Stimulated activated CD8-positive, alpha-beta memory T cell treated with anti-CD3 and anti-CD28 coated beads, Interleukin-4, amount 100 ng/mL, for 4 hours (primary cell): ENCODE measurements at places on chromosomes 13 and 19.

DNA sequence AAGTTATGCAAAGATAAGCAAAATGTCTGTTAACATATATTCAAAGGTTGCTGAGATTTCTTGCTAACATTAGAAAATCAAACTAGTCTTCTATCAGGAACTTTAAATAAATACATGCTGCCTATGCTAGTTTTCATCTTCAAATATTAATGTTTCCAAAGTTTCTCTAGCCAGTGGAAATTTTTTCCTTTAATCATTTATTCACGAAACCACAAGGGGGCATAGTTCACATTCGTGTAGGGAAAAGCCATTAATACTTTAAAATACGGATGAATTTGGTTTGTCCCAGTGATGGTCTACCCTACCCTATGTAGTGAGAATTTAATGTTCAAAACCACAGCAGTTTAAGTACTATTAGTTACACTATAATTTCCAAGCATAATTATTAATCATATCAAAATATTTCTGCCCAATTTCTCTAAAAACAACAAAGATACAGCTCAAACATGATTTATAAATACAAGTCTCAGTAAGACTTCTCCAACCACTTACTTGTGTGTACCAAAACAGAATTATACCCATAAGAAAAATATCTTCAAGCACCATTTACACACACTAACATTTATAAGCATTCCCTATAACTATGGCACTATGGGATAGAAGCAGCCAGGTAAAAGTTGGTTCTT is 16.2 kb downstream of the NUFIP1 start:
- no peak for DNase-seq

- no peak for DNase-seq
Observed at GRCh38 chr13:37617173-37617572, 18.6 kb upstream of the POSTN start.

GRCh38 chr19:3684054-3684816 is 16.0 kb downstream of the PIP5K1C start:
- DNase-seq, result no peak

GRCh38 chr13:33194820-33195692 is 90.5 kb downstream of the STARD13 start:
- no peak for DNase-seq

GRCh38 chr13:106472621-106473020 is 62.8 kb downstream of the EFNB2 start:
- no peak for DNase-seq

DNA sequence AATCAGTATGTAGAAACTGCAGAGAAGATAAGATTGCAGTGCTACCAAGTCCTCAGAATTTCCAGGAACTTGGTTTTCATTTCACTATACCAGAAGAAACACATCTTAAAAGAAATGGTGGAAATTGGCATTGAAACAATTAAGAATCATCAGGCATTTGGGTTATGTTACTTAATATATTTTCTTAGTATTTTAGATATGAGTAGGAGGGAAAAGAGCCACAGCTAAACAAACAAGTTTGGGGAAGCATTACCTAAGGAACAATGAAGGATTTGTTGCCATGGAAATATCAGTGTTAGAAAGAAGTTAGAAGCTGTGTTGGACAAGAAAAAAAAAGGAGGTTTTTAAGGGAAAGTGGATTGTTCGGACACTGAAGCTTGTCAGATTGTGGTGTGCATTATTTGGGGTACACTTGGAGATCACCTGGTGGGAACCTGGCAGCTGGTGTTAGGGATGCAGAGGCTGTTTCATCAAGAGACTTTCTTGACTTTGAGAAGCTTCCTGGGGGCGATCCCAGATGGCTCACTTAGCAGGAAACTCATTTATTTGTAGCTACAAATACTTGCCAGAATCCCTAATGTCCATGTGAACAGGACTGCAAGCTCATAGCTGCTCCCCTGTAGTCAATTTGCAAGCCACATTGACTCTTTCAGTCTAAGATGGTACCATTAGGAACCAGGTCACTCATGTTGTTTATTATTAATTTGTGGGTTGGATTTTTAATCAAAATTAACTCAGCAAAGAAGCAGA is 246.7 kb downstream of the RFC3 start:
- no peak for DNase-seq

DNA sequence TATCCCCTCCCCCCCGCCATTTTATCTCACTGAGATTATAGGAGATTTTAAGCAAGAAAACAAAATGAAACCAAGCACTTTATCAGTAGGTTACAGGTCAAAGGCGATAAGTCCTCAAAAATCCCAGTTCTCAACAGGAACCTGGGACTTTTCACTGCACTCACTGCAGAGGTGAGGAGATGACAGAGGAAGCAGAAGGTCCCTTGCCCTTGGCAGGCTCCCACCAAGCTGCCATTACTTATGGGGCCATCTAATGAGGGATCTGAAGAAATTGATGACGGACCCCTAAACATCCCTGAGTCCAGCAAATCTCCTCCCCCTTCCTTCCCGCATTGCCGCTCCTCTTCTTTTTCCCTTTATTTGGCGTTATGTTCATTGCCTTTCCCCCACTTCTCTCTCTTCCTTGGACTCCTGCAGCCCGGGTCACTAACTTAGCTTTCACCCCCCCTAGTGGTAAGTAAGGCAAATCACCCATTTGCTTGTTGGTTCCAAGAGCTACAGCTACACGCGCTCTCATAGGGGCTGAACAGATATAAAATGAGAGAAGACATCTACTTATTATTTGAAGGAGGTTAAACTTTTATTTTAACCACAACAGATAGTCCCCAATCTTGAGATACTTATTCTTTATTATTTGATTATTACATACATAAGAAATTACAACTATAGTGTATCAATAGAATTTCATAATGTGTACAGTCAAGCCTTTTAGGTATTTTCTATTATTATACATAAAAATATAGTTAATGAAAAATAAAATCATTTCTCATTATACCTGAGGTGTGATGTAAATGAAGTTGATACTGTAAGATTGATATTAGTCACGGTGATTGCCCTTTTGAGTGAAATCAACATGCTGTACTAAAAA is 52.0 kb upstream of the ARGLU1 start:
- DNase-seq, result no peak

GRCh38 chr19:55206664-55207500 is 2.4 kb downstream of the PTPRH start:
- no peak for DNase-seq

- peak; percentile 36 for DNase-seq
Observed at GRCh38 chr19:1747285-1748114, 5.8 kb upstream of the ONECUT3 start.

DNA sequence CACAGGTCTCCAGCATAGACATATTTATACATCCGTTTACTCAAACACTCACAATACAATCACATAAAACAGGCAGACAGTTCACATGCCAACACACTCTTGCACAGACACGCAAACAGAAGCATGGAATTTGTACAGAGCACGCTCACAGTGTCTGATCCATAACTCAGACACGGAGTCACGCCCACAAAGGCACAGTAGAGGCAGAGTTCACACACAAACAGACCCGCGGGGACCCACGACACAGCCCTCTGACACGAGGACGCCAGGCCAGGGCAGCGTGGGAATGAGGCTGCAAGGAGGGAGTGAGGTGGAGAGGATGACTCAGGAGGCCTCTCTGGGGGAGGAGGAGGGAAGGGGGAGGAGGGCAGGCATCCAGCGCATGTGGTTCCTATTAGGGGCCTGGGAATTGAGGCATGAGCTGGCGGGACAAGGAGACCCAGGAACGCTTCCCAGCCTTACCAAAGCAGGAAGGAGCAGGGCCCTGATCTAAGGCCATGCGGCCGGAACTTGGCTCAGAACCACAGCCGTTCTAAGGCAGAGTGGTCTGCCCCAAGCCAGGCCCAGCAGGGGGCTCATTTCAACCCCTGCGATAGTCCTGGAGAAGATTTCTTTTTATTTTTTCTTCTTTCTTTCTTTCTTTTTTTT is 9.1 kb upstream of the OLFM2 start:
- no peak for DNase-seq

DNA sequence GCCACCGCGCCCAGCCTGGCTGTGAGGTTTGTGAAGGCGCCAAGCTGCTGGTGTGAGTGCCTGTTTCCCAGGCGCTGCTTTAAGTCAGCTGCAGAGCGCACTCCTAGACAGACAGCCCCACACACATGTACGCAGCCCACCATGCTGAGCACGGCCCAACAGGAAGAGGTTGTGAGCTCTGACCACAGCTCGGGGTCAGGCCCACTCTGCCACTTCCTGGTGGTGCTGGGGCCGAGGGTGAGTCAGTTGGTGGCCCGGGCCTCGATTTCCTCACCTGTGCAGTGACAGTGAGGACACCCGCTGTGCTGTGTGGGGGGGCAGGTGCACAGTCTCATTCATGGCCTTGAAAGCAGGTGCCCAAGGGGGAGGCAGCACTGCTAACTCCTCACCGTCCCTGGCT is 106.7 kb downstream of the KDM4B start:
- no peak for DNase-seq

DNA sequence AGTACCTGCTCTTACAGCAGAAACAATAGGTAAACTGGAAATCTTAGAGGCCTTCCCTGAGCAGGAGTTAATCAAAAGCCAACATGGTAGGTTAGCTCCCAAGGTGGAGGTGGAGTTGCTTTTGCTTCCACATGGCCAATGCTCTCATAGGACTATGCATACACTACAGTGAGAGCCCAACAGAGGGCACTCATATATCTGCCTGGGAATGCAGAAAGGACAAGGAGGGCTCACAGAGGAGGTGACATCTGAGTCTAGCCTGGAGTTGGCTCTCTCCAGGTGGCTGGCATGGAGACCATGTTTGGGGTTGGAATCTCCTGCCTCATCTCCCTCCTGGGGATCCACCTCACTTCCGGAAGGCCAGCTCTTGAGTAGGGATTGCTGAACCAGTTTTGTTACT is 34.6 kb downstream of the ATP8A2 start:
- no peak for DNase-seq

DNA sequence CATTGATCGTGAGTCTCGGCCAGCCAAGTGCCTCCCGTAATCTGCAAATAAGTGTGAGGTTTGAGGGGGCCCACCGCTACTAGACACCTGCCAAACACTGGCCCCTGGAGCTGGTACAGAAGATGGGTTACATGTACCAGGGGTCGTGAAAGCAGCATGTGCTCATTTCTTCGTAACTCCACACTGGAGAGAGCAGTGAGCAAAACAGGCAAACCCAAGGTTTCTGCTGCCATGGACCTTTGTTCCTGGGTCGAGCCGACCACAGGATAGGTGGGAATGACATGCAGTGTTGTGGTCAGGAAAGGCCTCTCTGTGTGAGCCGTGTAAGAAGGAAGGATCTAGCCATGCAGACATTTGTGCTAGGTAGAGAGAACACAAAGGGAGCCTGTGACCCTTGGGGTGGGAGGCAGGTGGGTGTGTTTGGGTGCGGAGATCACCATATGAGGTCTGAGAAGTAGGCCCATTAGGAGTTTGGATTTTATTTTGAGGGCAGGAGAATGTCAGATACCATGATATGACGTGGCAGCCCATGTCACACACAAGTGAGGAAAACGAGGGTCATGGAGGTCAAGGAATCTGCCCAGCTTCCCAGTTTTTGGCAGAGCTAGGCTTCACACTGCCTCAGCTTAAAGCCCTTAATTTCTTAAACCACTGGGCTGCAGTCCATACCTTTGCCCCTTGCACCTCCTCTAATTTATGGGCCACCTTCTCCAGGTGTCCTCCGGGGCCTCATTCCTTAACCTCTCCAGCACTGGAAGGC is 919 bp downstream of the GTF3A start:
- DNase-seq, result no peak

GRCh38 chr19:10467104-10467706 is 36.0 kb downstream of the KEAP1 start:
- no peak for DNase-seq

- DNase-seq, result no peak
Observed at GRCh38 chr13:101916108-101916774, 463.8 kb downstream of the ITGBL1 start.

DNA sequence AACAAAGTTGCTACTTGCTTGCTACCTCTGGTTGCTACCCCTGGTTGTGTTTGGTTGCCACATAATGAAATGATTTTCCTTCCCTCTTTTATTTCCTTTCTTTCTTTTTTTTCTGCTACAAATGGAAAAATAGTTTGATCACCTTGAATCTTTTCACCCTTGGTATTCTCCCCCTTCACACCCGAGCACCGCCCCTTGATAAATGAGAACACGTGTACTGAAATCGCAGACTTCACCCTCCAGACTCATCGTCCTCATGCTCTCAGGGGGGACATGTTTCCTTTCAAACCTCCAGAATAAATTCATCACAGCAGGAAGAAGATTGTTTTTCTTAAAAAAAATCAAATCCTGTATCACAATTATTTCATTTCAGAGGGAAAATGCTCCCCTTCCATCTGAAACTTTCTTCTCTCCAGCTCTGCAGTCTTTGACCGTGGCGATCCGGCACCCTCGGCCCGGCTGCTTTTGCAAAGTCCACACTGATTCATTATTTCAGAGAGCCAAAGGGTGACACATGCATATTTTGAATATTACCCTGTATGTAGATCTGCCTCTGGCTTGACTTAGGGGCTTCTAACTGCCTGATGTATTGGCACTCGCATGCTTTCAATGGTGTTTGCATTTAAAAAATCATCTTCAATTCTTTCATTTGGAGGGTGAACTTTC is 222.6 kb upstream of the MAB21L1 start:
- DNase-seq, result no peak

- no peak for DNase-seq
Observed at GRCh38 chr13:94309997-94310855, 169.3 kb downstream of the DCT start.

DNA sequence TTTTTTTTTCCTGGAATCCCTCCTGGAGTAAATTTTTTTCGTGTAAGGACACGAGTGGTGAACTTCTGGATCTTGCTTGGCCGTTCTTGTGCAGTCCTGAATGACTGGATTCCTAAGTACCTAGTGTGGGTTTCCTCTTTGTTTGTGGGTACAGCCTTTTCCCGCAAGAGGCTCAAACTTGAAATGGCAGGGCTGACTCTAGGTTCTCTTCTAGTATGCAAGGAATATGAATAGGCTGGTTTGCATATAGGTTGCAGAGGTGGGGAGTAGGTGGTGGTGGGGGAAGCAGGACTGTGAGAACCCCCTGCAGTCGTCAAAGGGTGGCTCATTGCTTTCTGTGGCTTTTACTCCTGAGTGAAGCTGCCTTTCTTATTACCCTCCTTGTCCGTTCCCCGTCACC is 13.6 kb downstream of the UBAC2 start:
- no peak for DNase-seq

DNA sequence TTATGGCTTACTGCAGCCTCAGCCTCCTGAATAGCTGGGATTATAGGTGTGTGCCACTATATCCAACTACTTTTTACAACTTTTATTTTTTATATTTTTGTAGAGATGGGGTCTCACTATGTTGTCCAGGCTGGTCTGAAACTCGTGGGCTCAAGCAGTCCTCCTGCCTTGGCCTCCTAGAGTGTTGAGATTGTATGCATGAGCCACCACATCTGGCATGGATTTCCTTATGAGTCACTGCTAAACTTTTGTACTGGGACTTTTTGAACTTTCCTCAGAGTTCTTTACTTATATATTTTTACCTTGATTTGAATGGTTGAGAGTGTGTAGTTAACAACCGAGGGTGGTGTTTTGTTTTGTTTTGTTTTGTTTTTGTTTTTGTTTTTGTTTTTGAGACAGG is 33.4 kb downstream of the DNAJC3 start:
- no peak for DNase-seq
